GM10248 (cell line): ENCODE measurements at places on chromosomes 12 and 14.

DNA sequence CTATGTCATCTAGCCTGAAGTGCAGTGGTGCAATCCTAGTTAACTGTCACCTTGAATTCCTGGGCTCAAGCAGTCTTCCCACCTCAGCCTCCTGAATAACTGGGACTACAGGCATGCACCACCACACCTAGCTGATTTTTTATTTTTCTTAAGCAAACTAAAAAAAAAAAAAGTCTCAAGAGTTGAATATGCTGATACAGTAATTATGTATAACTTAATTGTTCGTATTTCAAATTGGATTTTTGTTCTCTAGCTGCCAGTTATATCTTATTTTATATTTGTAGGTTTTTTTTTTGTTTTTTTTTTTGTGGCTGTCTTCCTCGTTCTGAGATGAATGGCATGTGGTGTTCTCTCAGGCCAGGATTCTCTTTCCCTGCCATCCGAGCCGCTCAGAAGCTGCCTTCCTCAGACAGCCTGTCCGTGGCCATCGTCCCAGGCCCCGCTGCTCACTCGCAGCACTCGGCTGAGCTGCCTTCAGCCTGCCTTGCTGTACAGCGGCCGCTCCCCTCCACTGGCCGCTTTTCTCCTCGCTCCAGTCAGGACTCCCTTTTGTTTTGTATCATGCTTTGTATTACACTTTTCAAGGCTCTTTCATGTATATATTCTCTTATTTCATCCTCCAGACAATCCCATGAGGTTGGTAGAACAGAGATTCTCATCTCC lies 53.3 kb downstream of the WDR20 start:
- DNase-seq, result no peak

GRCh38 chr12:6198051-6198450 lies 2.1 kb upstream of the CD9 start:
- no peak for DNase-seq

DNA sequence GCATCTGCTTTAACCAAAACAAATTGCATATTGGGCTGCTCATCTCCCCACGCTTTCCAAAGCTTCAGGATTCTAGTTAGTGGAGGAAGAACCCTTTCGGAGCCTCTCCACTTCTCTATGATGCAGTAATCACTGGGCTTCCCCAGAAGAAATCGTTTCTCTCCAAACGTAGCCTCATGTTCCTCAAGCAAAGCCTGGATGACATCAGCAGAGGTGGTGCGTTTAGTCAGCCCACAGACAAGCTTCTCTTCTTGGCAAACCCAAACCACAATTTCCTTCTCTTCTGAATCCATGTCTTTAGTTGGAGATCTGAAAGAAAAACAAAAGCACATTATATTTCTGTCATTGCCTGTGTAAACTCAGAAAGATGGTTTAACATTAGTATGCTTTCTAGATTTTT lies 30.6 kb downstream of the RASSF9 start:
- DNase-seq, result no peak

DNA sequence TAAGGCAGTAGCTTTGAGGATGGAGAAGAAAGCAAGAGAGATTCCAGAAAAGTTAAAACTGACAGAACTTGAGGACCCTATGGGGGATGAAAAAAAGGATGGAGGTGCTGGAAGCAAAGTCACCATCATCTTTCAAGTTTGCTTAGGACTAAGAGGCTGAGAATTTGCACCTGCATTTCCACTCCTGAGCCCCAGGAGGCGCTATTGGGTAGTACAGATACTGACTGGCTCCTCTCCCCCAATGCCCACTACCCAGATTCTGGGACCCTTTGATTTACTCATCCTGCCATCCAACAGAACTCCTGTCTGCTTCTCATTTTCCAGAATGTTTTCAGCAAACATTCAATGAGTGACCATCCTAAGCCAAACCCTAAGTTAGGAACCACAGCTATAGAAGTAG lies 34.0 kb upstream of the CMKLR1 start:
- no peak for DNase-seq

DNA sequence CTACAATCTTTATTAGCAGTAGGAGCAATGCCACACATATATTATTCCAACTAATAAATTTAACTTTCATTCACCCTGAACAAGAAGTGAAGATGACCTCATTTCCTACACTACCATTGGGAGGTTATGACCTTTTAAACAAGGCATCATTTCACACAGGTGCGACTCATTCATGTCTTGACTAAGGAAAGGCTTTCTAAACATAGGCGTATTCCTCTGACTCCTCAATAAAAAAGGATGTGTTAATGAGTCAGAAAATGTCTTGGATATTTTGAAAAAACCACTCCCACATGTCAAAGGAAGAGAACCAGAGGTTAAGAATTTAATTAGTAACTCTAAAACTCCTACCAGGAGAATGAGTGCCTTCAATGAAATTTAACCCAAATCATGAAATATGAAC lies 115.2 kb downstream of the PRICKLE1 start:
- no peak for DNase-seq

- DNase-seq, result no peak
Measured at GRCh38 chr12:57518920-57519795, 1.2 kb downstream of the DDIT3 start.

- no peak for DNase-seq
Measured at GRCh38 chr14:102318781-102319276, 717 bp upstream of the ZNF839 start.

- DNase-seq, result no peak
Measured at GRCh38 chr12:53729644-53730043, 2.4 kb upstream of the CALCOCO1 start.

DNA sequence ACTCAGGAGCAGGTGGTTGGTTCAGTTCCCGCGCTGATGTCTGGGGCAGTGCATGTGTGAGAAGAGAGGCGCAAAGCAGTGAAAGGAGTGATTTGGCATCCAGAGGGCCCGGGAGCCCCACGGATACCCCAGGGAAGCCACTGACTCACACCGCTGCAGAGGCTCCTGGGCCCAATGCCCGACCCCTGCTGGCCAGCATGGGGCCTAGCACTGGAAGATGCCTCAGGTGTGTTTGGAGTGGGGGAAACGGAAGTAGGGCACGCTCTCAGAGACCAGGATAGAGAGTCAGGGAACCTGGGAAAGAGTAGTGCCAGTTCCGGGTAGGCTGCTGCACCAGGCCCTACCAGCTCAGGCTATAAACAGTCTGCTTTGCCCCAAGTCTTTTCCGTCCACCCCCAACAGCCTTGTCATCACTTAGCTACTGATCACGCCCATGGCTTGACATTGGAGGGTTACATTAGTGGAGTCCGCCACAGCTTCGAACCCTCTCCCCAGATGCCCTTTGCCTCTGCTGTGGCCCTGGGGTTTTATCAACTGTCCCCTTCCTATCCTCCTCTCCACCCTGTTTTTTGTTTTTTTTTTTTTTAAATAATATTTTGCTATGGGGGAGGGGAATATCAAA lies 9.5 kb upstream of the CSAD start:
- DNase-seq, result peak; percentile 61

GRCh38 chr14:53670701-53671100 lies 285.9 kb downstream of the BMP4 start:
- DNase-seq, result no peak
